ENCODE measurements at places on chromosomes 5 and 9.

- no peak for DNase-seq
These were observed 51.1 kb upstream of the CPLX2 start for GRCh38 chr5:175820230-175820629.

GRCh38 chr5:93572101-93572607, 8.9 kb downstream of the NR2F1-AS1 start:
- DNase-seq: no peak

- no peak for DNase-seq
These were observed 3.5 kb upstream of the SMC2 start for GRCh38 chr9:104090578-104090977.

DNA sequence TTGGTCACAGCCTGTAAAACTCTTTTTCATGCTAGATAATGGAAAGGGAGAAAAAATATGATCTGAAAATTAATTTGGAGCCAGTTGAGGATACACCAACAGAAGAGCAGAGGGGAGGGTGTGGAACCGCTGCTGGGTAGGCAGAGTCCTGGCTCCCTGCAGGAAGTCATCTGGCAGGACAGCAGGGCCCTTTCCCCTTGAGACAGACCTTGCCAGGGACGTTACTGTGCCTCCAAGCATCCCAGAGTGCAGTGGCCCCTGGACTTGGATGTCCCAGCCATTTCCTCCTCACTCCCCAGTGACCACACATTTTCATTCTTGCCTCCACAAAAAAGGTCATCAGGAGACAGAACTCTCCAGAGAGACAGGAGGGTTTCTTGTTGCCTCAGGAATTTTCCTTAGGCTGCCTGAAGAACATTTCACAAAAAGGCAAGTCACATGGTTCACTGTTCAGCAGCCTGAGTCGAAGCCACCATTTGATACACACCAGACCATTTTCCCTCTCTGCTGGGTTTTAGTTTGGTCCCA, 5.9 kb downstream of the TRPM3 start:
- DNase-seq: no peak

GRCh38 chr9:127132375-127132774, 9.9 kb upstream of the ANGPTL2 start:
- DNase-seq: no peak

- DNase-seq: no peak
These were observed 126.0 kb upstream of the C6 start for GRCh38 chr5:41339339-41339738.

DNA sequence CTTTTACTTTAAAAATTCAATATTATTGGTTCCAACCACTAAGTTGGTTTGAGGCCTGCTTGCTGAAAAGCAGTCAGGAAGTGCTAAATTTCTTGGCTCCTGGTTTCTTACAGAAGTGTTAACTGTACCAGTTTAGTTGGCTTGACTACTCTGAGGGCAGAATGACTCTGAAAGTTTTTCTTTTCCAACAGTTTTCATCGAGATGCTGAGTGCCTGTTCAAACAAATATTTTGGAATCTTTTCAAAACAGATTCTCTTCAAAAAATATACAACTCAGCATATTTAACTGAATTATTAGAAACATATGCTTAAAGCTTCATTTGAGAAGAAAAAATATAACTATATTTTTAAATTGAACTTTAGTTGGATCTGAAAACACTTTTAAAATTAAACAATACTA, 37.0 kb downstream of the SLC38A9 start:
- DNase-seq: no peak

DNA sequence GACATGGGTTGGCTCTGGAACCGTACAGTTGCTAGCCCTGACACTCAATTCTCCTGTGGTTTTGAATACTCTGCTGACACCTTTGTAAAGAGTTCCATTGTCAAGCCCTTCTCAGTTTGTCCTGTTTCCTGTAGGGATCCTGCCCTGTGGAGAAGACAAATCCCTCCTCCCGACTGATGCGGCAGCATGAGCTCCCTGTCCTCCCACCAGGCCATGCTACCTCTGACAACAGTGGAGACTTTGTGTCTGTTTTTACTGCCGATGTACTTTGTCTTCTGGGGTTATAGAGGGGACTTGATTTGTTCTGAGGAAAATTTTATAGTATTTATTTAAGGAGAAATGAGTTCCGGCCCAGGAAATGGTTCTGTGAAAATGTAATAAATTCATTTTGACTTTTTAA, 57.8 kb downstream of the PRLR start:
- no peak for DNase-seq

- no peak for DNase-seq
These were observed 261.8 kb downstream of the GAS1 start for GRCh38 chr9:86685556-86685955.

- no peak for DNase-seq
These were observed 19.5 kb downstream of the LIFR start for GRCh38 chr5:38536968-38537367.

DNA sequence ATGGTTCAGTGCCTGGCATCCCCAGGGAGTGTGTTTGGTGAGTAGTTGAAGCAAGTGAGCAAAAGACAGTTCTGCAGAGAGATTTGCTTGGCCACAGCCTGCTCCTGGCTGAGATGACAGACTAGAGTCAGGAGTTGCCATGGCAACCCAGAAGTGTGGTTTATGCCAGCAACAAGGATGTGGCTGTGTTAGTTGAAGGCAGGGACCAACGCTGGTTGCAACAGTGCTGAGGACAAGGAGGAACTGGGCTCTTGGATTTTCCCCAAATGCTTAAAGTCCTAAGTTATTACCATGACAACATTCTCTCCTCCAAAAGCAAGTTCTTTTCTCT, 2.7 kb downstream of the NXNL2 start:
- DNase-seq: peak; percentile 68

GRCh38 chr9:114745108-114745848, 60.6 kb downstream of the TNFSF15 start:
- DNase-seq: no peak

GRCh38 chr5:117680426-117680825, 1105.8 kb upstream of the SEMA6A start:
- DNase-seq: no peak

Measured in mesendoderm (in vitro differentiated cells).